ENCODE measurements at places on chromosomes 11 and 22.
A peak's percentile ranks its signal among the peaks of the same experiment; 100 is the strongest.

GRCh38 chr11:2830886-2831285, 54.7 kb downstream of the CDKN1C start:
- DNase-seq: no peak

- DNase-seq: no peak
Observed at GRCh38 chr22:24810043-24810749, 4.2 kb downstream of the SGSM1 start.

GRCh38 chr11:26287067-26287518, 44.8 kb upstream of the ANO3 start:
- no peak for DNase-seq

DNA sequence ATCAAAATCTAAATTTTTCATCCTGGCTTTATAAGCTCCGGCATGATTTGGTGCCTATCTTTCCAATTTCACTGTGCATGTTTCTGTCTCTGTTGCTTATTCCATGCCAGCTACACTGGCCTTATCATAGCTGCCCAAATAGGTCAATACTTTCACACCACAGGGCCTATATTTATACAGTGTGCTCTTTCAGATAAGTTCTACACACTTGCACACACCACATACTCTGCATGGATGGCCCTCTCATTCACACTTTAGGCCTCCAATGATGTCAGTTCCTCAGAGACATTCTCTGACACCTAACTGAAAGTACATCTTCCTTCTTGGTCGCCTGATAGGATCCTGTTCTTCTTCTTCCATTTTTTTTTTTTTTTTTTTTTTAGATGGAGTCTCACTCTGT, 7.0 kb downstream of the ALG8 start:
- DNase-seq: no peak

- DNase-seq: no peak
Observed at GRCh38 chr11:34546511-34547209, 33.1 kb upstream of the ELF5 start.

GRCh38 chr22:45019861-45020655, 10.3 kb upstream of the PHF21B start:
- no peak for DNase-seq

GRCh38 chr11:14645985-14646900, 2.6 kb downstream of the PDE3B start:
- no peak for DNase-seq

DNA sequence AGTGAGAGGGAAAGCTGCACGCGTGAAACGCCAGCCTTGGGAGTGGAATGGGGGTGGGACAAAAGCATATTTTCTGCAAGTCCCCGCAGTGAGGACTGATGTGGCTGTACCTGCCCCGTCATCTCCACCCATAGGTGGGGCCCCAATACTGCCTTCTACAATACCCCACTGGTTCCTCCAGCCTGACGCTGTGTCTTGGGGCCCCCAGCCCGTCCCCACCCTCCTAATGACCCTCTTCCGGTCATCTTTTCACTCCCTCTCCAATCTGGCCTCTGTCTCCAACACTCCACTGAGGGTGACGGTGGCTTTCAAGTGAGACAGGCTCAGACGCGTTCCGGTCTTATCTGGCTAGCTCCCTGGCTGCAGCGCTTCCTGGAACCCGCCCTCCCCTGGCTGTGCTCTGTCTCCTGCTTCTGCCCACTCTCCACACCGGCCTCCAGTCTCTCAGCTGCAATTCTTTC, 104.2 kb downstream of the MICAL3 start:
- no peak for DNase-seq

DNA sequence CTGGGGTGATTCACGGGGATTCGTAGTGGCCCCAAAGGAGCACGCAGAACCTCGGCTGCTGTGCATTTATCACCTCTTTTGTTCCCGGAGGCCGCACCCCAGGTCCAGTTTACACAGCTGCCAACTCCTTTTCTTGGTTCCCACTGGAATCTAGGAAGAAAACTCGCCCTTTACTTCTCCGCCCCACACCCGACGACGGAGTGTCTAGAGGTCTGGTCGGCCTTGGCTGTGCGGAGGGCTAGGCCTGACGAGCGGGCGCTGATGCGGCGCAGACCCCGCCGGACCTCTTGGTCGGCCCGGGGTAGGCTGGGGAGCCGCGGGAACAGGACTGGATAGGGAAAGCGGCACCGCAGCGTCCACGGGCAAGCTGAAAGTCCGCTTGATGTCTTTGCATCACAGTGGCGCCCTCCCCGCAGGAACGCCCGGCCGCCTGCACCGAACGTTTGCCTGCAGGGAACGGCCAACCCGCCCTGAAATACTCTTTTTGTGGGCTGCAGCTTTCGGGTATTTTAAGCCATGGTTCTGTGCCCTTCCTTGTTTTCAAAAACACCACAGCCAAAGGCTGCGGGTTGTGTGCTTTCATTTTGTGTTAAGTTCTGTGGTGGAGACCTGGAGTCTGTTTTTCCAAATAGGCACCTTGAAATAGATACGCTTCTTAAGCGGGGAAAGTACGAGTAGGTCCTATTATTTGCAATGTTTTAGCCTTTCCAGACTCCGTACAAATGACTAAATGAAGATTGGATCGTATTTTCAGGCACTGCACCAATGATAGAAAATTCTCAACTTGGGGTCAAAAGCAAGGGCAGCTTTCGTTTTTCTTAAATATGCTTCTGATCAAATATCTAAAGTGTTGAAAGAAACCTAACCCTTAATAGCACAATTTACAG, 829 bp upstream of the ZBED5 start:
- peak; percentile 19 for DNase-seq
